ENCODE measurements at places on chromosomes 5 and 9.

- DNase-seq: no peak
Measured at GRCh38 chr5:33843579-33843978, 48.2 kb downstream of the ADAMTS12 start.

GRCh38 chr5:35938568-35939227 lies at the start of gene CAPSL:
CAPSL (minus strand) TSS chr5:35938622; CDS start chr5:35921120, 17,502 bp downstream.
- peak; percentile 45 for DNase-seq

DNA sequence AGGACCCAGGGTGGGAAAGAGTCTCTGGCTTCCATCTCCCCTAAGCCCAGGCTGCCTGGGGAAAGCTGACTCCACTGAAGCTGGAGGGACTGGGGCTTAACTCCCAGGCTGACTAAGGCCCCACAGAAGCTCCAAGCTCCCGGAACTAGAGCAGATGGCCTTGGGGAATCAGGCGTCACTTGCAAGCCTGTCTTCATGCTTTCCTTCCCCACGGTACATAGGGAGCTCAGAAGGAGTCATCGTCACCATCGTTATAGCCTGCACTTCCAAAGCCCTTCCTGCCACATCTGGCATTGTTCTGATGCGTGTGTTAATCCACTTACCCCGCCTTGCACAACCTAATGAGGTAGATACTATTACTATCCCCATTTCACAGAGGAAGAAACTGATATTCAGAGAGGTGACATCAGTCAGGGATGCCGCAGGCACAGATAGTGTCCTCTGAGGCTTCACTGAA lies 11.5 kb downstream of the AQP3 start:
- peak; percentile 59 for DNase-seq

GRCh38 chr9:4938496-4938895 lies 46.6 kb upstream of the JAK2 start:
- no peak for DNase-seq

DNA sequence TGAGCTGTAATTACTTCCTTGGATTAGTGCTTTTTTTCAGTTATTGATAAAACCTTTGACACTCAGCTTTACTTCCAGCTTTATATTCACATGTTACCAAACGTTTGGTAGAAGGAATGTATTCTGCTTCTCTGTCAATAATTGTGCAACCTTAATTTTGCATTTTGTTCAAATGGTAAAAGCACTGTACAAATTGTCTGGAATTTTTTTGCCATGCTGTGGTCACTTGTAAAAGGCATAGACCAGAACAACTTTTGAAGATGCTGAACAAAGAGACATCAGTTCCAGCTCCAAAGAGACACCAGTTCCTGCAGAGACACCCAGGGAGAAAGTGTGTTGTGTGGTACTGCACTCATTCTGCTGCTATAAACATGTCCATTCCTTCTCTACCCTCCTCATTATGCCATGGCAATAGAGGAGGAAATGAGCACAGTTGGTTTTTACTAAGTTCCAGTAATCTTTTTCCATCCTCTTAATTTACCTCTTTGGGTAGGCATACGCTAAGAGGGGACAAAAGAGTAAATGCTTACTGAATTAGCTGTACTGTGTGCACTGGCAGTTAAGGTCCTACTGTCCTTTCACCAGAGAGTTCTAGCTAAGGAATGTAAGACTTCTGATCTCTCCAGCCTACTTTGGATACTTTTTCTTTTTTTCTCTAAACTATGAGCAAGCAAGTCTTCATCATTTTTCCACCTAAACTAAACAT lies 387.4 kb downstream of the FGF10 start:
- DNase-seq: no peak

DNA sequence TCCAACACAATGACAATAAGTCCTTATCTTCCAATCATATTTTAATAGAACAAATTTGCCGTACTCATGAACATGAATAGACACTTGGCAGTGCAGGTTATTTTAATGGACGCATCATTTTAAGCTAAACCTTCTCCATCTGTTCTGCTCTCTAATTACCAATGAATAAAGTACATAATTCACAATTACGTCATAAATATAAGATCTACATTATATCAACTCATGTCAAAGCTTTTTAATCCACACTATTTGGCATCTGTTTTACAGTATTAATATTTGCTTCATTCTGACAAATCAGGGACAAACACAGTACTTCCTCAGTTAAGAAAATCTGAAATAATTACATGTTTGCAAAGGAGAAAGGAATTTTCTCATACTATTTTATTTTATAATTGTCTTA lies 344.1 kb upstream of the DMAC1 start:
- no peak for DNase-seq

- DNase-seq: no peak
Measured at GRCh38 chr9:99073985-99074901, 30.7 kb upstream of the TGFBR1 start.

DNA sequence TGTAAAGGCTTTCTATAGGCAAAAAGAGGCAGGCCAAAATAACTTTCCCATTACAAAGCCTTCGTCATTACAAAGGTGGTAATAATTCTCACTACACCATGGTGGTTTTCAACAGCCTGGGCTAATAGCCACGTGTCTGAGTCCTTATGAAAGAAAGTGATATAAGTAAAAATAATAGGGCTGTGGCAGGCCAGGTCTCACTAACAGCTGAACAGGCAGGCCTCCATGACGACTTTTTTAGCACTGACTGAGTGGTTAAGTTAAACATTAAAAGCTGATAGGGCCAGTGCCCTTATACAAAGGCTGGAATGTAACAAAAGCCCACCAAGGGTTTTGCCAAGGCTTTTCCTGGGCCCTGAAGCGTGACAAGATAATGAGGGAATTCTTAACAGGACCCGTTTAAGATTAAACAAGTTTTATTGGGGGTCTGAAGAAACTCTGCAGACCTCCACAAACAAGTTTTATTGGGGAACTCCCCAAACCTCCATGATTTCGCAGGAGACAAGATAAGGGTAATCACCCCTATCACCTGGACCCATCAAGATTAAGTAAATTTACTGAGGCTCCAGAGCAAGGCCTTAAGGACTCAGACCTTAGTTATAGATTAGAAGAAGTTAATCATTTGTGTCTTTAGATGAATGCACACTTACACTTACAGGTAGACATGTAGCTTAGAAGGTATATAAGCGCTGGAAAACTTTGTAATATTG lies 412.9 kb downstream of the CHSY3 start:
- peak; percentile 17 for DNase-seq

DNA sequence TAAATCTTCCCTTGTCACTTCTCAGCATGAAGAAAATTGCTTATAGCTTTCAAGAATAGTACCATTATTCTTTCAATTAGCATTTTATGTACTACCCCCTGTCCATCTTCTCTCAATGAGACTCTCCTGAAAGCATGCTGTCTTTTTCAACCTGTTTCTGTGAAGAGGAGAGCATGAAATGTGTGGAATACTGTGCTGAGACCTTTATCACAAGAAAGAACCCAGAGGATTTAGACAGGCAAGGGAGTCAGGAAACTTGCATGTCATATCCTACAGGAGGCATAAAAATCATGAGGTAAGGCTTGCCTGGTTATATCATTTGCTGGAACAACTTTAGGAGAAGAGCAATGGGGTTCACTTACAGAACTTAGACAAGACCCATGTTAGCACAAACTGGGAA lies 56.7 kb upstream of the LPAR1 start:
- DNase-seq: no peak

- no peak for DNase-seq
Measured at GRCh38 chr9:84996029-84996428, 326.5 kb downstream of the NTRK2 start.

- no peak for DNase-seq
Measured at GRCh38 chr5:59665086-59665831, 228.3 kb downstream of the PDE4D start.

GRCh38 chr9:89077519-89077918 lies 86.3 kb downstream of the S1PR3 start:
- no peak for DNase-seq

GRCh38 chr5:77638763-77639671 lies 504 bp upstream of the OTP start:
- DNase-seq: peak; percentile 90

- no peak for DNase-seq
Measured at GRCh38 chr5:170076211-170076610, 29.5 kb upstream of the FOXI1 start.

GRCh38 chr9:16410601-16411280 lies 459.7 kb downstream of the BNC2 start:
- no peak for DNase-seq

DNA sequence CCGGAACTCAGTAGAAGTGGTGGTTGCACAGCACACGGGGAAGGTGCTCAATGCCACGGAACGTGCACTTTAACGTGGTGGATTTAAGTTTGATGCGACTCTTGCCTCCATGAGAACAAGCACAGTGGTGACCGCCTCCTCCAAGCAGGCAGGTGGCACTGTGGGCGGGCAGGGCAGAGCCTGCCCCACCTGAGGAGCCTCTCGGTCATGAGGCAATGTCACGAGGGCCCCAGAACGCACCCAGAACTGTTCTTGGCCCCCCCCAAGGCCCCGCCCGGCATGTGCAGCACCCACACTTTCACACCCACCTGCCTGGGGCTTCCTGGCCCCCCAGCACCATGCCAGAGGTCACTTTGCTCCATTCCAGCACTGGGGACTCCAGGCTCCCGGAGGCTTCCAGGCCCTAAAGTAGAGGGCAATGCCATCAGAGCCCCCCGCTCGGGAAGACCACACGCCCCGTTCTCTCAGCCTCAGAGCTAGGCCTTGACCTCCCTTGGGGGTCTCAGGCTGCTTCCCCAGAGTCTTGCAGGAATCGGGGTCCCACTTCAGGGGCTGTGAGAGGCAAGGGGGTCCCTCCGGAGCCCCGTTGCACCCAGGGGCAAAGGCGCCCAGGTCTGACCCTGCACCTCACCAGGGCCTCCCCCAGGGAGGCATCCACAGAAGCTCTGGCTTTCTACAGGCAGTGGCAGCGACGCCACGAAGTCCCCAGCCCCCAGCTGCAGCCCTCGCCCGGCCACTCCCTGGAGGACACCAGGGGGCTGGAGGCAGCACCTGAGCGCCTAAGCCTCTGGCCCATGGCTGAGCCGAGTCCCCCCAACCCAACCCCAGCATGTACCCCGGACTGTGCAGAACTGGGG lies 14.0 kb downstream of the CCDC187 start:
- DNase-seq: no peak

GRCh38 chr9:16825331-16825725 lies 45.1 kb downstream of the BNC2 start:
- DNase-seq: no peak

All from ELF-1 (cell line).